ENCODE measurements at places on chromosomes 11 and 22.

DNA sequence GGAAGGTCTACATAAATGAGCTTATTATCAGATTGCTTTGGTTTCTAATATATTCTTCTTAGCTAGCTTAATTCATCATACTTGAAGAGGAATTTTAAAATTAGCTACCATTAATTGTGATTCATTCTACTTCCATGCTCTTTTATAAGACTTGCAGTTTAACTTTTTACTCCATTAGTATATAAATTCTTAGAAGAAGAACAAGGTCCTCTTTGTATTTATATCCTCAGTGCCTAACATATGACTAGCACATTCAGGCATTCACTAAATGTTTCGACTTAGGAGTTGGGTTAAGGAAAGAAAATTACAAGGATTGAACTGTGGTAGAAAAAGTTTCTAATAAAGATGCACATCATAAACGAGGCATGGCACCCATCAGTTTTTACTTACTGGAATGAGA, 1135.5 kb downstream of the JRKL start:
- DNase-seq, result no peak

- peak; percentile 61 for DNase-seq
These were observed 3.6 kb downstream of the FIBP start for GRCh38 chr11:65884716-65885092.

DNA sequence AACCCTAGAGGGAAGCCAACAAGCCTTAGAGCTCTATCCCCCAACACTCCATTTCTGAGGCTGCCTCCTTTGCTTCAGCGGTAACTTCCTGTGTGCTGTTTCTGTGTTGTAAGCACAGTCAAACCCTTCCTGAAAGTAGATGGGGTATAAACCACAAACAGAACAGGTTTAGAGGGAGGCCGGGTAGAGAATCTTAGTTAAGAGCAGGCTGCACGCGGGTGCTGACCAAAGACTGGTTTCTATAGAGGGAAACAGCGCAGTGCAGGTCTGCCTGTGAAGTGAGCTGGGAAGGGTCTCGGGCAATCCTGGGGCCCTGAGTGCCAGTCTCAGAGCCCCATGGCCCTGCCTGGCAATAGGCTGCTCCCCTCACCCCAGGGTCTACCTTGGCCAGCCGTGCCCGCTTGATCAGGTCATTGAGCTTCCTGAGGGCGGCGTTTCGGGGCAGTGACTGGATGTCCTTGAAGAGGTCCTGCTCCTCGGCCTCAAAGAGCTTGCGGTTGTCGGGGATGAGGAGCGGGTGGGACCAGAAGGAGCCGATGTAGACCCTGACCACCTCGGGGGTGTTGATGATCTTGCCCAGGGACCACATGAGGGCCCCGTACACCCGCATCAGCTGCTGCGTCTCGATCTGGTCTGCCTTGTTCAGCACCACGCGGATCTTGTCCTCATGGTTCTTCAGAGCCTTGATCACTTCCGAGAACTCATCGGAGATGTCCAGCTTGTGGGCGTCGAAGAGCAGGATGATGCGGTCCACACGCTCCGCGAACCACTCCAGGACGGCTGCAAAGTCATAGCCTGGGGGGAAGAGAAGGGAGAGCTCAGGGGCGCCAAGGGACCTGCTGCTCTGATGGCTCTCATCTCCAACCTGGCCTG, 15.3 kb upstream of the CDC42BPG start:
- DNase-seq, result no peak

DNA sequence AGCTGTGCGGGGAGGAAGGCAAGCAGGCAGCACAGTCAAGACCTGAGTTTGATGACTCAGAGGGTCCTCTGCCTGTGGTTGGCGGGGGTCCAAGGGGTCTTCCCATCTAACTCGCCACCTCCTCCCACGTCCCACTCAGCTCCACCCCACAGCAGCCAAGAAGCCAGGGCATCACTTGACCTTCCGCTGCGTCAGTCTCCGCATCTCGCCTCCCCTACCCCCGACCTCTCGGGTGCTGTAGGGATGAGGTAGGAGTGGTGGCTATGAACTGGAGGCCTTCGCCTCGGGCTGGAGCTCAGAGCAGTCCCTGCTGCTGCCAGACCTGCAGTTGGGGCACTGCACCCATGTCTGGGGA, 90.6 kb downstream of the CDKN1C start:
- no peak for DNase-seq

- no peak for DNase-seq
These were observed 189.2 kb upstream of the TBCEL start for GRCh38 chr11:120834686-120835210.

DNA sequence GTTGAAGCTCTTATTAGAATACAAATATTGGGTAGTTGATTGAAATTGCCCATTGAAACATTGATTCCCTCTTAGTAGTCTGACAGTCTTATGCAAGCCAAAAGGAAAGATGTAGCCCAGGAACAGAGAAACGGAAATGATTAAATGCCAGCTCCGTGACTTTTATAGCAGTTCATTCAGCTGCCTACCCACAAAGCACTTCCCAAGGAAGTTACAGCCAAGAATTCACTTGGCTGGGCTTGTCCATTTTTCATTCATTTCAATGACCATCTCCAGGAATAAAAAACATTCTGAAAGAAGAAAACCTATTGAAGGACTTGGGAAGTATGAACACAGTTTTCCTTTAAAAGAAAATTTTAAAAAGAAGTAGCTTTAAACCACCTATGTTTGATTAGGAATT, 62.0 kb downstream of the NCAM1 start:
- DNase-seq, result no peak

- no peak for DNase-seq
These were observed 454 bp downstream of the TMEM218 start for GRCh38 chr11:125111001-125111342.

DNA sequence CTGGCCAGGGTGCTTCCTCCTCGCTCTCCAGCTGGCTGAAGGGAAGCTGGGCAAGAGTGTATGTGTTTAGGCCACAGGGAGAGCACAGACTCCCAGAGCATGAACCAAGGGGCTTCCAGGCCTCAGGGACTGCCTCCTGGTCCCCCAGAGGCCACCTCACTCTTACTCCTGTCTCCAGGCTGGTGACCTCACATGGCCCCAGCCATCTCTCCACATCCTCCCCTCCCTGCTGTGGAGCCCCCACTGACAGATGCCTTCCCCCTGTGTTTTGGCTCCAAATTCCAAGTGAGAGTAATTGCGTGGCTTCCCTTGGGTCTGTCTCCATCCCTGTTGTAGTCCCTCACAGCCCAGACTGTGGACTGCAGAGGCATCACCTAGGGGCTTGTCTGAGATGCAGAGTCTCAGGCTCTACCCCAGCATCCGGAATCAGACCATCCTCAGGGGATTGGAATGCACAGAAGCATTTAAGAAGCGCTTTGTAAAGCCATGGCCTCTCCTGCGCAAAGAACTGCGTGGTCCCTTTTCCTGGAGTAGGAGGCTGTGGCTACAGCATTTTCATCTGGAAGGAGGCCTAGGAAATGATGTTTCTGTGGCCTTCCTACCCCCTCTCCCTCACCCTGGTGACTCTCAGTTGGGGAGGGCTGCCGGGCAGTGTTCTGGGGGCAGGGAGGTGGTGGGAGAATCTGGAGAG, 91.1 kb downstream of the ATXN10 start:
- DNase-seq, result no peak

GRCh38 chr11:3802011-3802790, 4.8 kb upstream of the NUP98 start:
- no peak for DNase-seq

DNA sequence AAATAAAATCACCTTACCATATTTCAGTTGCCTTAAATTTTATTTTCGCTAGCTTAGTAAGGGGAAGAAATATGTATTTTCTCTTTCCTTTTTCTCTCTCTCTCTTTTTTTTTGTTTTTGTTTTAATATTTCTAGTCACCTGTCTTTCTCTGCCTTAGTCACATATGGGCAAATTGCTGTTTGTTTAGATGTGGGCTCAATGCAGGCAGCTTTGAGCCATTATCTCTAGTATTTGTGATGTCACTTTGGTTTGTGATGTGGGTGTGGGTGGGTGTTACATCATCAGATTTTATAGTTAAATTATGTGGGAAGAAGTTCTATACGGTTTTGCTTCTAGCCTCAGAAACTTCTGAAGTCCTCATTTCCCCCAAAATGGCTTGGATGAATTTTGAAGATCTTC, at the start of gene C22orf31:
TSS of gene C22orf31 (minus strand) at position 59 of the 400 bp plus-strand sequence. CDS start at position 20, 39 bp downstream.
- no peak for DNase-seq

DNA sequence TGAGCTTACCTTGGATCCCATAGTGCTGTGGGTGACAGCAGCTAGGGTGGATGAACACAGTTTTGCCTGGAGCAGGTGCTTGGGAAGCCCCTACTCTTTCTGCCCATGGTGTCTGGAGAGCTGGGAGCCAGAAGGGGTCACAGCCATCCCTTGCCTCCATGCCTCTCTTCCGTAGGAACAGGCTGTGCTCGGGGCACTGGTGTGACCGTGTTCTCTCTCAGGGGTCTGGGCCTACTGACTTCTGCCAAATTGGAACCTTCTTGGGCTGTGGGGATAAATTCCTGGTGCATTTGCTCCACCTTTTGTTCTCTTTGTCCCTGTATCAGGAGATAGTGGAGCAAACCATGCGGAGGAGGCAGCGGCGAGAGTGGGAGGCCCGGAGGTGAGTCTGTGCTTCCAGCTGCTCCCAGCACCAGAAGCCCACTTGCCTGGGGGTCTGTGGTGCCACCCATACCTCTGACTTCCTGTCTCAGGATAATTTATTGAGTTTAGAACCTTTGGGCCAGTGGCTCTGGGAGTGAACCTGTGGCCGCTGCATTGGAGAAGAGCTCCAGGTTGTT, 14.4 kb downstream of the CDC45 start:
- no peak for DNase-seq

DNA sequence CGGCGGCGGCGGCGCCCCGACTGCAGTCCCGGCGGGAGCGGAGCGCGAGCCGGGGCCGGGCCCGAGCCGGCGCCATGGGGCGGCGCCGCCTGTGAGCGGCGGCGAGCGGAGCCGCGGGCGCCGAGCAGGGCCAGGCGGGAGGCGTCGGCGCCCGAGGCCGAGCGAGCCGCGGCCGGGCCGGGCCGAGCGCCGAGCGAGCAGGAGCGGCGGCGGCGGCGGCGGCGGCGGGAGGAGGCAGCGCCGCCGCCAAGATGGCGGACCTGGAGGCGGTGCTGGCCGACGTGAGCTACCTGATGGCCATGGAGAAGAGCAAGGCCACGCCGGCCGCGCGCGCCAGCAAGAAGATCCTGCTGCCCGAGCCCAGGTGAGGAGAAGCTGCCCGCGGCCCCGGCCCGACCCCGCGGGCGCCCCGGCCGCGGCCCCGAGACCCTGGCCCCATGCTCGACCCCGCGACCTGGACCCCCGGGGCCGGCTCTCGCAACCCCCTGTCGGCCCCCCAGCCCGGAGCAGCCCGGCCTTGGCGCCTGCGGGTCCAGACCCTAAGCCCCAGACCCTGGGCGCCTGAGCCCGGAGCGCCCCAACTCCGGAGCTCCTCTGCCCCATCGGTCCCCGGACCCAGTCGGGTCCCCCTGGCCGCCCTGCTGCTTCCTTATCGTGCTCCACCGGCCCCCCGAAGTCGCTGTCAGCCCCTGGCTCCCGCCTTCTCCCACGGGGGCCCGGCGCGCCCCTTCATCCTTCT, at the start of gene GRK2:
TSS of gene GRK2 (plus strand) at position 25 of the 739 bp plus-strand sequence. CDS start at position 252, 227 bp downstream.
- no peak for DNase-seq

GRCh38 chr11:103016031-103016430, 60.5 kb upstream of the MMP13 start:
- DNase-seq, result no peak

GRCh38 chr11:69022260-69022659, 9.2 kb upstream of the MRGPRF start:
- no peak for DNase-seq

DNA sequence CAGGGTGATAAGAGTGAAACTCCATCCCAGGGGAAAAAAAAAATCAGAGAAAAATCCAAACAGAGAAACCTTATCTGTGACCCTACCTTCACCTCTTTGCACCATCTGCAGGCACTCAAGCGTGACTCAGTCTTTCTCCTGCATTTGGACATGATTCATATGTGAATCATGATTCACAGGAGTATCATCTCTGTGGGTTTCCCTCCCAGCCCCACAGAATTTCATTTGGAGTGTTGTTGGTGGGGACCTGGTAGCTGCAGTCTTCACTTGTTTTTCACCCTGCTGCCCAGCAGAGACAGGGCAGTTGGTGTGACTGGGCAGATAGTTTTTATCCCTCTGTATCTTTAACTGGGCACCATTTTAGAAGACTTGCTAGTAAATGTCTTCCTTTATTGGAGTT, 75.7 kb downstream of the DEPDC5 start:
- DNase-seq, result peak; percentile 60

DNA sequence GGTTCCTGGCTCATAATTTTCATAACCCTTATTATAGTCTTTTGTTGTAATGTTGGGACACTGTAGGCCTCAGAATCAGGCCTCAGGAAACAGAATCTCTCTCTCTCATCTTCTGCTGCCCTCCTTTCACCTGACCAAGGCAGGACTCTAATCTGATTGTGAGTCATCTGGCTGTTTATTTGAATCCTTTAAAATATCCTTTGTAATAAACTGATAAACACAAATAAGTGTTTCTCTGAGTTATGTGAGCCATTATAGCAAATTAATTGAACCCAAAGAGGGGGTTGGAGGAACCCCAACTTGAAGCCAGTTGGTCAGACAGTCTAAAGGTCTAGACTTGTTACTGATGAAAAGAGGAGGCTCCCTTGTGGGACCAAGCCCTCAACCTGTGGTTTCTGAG, 30.6 kb downstream of the ACER3 start:
- no peak for DNase-seq

- peak; percentile 53 for DNase-seq
These were observed 6.9 kb downstream of the CDC42EP1 start for GRCh38 chr22:37566903-37567798.

DNA sequence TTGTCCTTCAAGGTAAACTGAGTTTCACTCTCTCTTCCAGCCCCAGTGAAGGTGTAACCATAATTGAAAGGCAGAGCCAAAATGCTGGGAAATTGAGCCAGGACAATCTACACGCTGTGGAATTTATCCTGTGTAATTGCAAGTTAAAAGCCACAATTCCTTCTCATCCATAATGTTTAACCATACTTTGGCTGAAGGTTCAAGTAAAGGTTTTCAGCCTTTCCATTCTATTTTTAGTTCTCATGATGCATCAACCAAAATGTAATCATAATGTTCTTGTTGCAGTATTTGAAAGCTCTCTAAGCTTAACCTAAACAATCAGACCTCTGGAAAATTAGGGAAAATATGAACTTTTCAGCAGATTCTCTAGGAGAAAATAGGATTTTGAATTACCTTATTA, 14.0 kb upstream of the ARHGAP42 start:
- no peak for DNase-seq

- no peak for DNase-seq
These were observed 4.0 kb downstream of the PHOX2A start for GRCh38 chr11:72239849-72240460.

DNA sequence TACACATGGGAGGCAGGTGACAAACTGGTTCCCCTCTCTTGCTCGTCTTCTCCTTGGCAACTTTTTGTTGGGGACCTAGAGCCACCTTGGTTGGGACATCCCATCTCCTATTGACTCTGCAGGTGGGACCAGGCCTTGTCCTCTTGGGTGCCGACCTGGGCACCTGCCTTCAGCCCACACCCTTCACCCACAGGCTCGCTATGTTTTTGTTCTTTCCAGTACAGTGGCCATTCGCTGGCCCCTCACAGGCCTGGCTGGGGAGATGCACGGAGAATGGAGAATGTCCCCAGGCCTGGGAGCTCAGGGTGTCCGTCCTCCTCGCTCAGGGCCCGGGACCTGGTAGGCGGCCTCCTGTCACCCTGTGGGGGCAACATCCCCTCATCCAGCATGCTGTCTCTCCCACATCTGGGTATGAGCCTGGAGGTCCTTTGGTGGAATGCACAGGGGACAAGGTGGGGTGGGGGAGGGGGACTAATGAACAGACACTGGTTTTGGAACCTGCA, 14.9 kb upstream of the OMP start:
- no peak for DNase-seq

Measured in H4 (cell line).